Lower lobe of right lung (tissue), 2 donors: ENCODE measurements at places on chromosomes 12 and 14. TPM values are rescaled to one million over a fixed set of nuclear protein-coding genes. Genes with fewer than 3 reads are reported as not detected.

The FAM234B gene
- 7.5 TPM for total RNA-seq

The RNASE4 gene
- total RNA-seq: 41.0 TPM

The SLC35E3 gene
- 16.5 TPM for total RNA-seq

The NINJ2 gene
- 18.1 TPM for total RNA-seq

The NFATC4 gene
- 37.0 TPM for total RNA-seq

The TMEM119 gene
- 13.4 TPM for total RNA-seq

The GNG2 gene
- 23.8 TPM for total RNA-seq

The PLCZ1 gene
- total RNA-seq: not detected

The CD163L1 gene
- 4.5 TPM for total RNA-seq

The SOX5 gene
- 14.0 TPM for total RNA-seq

The ZNF268 gene
- total RNA-seq: 23.3 TPM

The MAPK1IP1L gene
- total RNA-seq: 72.4 TPM

The PDZRN4 gene
- 1.6 TPM for total RNA-seq

The GPR68 gene
- 3.4 TPM for total RNA-seq

The CCDC196 gene
- total RNA-seq: not detected

The E2F7 gene
- 1.0 TPM for total RNA-seq

The NXPH4 gene
- not detected for total RNA-seq

The TAS2R20 gene
- 1.3 TPM for total RNA-seq

The SLC8A3 gene
- 1.9 TPM for total RNA-seq

The RNASE1 gene
- 694 TPM for total RNA-seq

The RAD52 gene
- 12.2 TPM for total RNA-seq

The NEUROD4 gene
- not detected for total RNA-seq

The STAB2 gene
- 1.4 TPM for total RNA-seq

The RPGRIP1 gene
- total RNA-seq: 1.1 TPM

The DEGS2 gene
- 5.8 TPM for total RNA-seq

The OAS2 gene
- total RNA-seq: 96.4 TPM

The CLEC2B gene
- total RNA-seq: 24.8 TPM

The SEC23A gene
- total RNA-seq: 56.7 TPM

The RTL1 gene
- not detected for total RNA-seq

The EIF2S3B gene
- 0.68 TPM for total RNA-seq

The DAD1 gene
- total RNA-seq: 162 TPM

The LHX5 gene
- not detected for total RNA-seq

The HOXC4 gene
- total RNA-seq: 0.47 TPM

The TUNAR gene
- not detected for total RNA-seq

The TTC6 gene
- total RNA-seq: 9.2 TPM

The POC1B gene
- total RNA-seq: 15.5 TPM

The MED13L gene
- 148 TPM for total RNA-seq

The TM7SF3 gene
- 70.9 TPM for total RNA-seq

The ANG gene
- 29.3 TPM for total RNA-seq

The CDH24 gene
- total RNA-seq: 5.6 TPM

The OR4K15 gene
- total RNA-seq: not detected

The TSHR gene
- not detected for total RNA-seq

The ACSS3 gene
- 32.4 TPM for total RNA-seq

The NPFF gene
- total RNA-seq: not detected

The SLCO1B1 gene
- not detected for total RNA-seq

The TRIM9 gene
- total RNA-seq: 0.92 TPM

The LMO3 gene
- 127 TPM for total RNA-seq

The ADCY4 gene
- total RNA-seq: 42.7 TPM

The CEP83 gene
- 11.6 TPM for total RNA-seq

The KRT74 gene
- not detected for total RNA-seq

The SCFD1 gene
- 73.8 TPM for total RNA-seq

The TBX5 gene
- total RNA-seq: 15.7 TPM

The TGM1 gene
- total RNA-seq: 5.9 TPM

The NRXN3 gene
- 9.0 TPM for total RNA-seq

The GARIN6 gene
- not detected for total RNA-seq

The SPIC gene
- not detected for total RNA-seq
